ENCODE measurements at places on chromosomes 11 and 22.
A peak's percentile ranks its signal among the peaks of the same experiment; 100 is the strongest.

DNA sequence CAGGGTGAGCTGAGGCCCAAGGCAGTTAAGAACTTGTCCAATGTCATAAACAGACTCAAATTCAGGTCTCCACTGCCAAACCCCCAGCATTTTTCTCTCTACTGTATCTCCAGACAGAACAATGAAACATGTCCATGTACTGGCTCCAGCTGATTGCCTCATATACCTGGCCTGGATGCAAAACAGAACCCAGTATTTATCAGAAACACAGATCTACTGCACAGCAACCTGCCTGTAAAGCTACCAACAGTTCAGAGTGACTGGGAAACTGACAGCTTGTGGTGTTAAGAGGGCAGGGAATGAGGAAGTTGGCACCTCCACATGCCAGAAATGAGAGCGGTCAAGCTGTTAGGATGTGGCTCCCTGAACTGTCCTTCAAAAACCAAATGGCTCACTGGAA is 41.6 kb downstream of the C11orf71 start:
- DNase-seq, result no peak

DNA sequence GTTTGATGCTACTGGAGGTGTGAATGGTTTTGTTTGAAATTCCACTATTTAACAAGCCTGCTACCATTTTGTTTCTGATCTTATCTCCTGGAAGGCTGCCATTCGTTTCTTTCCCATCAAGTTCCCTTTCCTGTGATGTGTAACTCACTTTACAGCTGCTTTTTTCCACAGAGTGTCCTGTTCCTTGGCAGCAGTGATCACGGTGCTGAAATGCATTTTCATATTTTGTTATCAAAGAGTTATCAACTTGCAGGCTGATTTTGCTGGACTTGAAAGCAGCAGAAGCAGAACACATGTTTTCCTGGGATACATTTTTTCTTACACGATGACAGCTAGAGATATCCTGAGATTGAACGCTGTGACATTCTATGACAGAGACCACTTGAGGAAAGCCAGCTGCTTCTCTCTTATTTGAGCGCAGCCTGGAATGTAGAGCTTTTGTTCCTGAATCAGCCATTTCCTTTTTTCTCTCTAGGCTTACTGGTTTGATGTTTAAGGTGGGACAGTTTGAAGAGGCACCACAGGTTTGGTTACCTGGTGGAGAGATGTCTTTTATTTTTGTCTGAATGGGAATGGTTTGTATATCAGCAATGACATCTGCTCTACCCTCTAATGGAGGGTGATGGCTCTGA is 34.7 kb downstream of the PRR14L start:
- no peak for DNase-seq

GRCh38 chr11:115214644-115215234 is 289.5 kb downstream of the CADM1 start:
- DNase-seq, result no peak

GRCh38 chr11:5257296-5257695 is 2.7 kb upstream of the HBG2 start:
- no peak for DNase-seq

DNA sequence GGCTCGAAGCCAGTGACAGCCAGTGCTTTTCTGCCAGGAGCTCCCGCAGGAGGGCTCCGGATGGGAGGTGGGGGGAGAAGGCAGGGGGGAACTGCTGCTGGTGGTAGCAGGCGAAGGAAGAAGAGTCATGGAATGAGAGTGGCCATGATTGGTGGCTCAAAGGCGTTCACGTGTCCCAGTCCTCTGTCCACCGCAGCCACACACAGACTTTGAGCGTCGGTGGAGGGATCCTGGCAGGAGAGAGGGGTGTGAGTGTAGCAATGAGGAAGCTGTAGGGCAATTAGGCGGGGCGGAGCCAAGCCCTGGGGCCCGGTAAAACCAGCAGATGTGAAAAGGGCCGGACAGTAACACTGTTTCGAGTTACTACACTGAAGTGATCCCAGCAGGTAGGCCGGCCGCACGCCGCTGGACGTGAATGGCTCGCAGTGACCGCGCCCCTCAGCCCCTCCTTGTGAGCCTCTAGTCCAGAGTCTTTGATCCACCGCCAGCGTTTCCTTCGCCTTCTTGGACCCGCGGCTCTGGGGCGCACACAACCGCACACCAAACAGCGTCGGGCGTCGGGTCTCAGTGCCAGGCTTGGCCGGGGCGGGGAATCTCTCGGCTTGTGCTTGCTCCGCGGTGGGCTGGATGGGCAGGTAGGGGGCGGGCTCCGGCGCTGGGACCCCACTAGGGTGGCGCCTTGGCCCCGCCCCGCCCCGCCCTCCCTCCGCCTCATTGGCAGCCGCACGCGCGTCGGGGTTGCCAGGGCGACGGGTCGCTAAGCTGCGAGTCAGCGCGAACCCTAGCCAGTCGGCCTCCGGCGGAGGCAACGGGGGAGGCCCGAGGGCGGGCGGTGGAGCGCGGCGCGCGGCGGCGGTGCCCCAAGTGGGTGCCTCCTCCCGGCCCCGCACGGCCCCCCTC is at the start of gene LRRC10B:
LRRC10B (plus strand) TSS at position 788 of the 900 bp plus-strand sequence. CDS start 250 bp downstream, outside the sequence.
- DNase-seq, result peak; percentile 82

DNA sequence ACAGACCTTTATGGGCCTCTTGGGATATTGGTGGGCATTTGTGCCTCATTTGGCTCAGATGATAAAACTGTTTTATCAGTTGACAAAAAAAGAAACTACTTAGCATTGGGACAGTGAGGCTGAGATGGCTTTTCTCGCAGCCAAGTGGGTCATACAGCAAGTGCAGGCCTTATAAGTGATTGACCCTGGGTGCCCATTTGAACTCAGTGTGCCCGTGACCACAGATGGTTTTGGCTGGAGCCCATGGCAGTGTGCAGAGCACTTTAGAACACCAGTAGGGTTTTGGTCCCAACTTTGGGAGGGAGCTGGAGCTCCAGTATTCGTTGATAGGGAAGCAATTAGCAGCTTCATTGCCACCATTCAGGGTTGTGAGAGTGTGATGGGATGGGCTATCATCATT is 404.5 kb upstream of the LARGE1 start:
- no peak for DNase-seq

- no peak for DNase-seq
These were observed 66.2 kb downstream of the FANCF start for GRCh38 chr11:22559416-22559815.

DNA sequence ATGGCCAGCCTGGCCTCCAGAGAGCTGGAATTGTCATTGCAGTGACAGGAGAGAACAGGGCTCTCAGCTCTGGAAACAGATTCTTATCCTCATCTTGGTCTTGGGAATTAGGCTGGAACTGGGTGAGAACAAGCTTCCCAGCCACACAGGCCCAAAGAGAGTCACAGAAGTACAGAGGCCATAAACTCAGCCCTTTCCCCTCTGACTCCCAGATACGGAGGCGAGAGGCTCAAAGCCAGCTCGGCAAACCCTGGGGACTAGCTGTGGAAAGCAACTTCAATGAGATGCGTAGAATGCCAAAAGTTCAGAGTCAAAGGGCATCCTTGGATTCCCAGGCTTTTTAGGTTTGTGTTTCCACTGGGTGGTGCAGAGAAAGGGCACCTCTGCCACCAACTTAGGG is 14.3 kb upstream of the ABCC8 start:
- DNase-seq, result no peak

GRCh38 chr11:68988491-68988890 is 7.7 kb upstream of the MRGPRD start:
- DNase-seq, result no peak

Measured in glutamatergic neuron (in vitro differentiated cells).